ENCODE measurements at places on chromosomes 16 and 17.

- DNase-seq = no peak
These were observed 231.5 kb upstream of the ZFHX3 start for GRCh38 chr16:73279451-73279850.

DNA sequence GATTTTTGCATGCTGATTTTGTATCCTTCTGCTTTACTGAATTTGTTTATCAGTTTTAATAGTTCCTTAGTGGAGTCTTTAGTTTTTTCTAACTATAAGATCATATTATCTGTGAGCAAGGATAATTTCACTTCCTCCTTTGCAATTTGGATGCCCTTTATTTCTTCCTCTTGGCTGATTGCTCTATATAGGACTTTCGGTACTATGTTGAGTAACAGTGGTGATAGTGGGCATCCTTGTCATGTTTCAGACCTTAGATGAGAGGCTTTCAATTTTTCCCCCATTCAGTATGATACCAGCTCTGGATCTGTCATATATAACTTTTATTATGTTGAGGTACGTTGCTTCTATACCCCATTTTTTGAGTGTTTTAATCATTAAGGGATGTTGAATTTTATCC lies 224.5 kb upstream of the CNTNAP4 start:
- no peak for DNase-seq

DNA sequence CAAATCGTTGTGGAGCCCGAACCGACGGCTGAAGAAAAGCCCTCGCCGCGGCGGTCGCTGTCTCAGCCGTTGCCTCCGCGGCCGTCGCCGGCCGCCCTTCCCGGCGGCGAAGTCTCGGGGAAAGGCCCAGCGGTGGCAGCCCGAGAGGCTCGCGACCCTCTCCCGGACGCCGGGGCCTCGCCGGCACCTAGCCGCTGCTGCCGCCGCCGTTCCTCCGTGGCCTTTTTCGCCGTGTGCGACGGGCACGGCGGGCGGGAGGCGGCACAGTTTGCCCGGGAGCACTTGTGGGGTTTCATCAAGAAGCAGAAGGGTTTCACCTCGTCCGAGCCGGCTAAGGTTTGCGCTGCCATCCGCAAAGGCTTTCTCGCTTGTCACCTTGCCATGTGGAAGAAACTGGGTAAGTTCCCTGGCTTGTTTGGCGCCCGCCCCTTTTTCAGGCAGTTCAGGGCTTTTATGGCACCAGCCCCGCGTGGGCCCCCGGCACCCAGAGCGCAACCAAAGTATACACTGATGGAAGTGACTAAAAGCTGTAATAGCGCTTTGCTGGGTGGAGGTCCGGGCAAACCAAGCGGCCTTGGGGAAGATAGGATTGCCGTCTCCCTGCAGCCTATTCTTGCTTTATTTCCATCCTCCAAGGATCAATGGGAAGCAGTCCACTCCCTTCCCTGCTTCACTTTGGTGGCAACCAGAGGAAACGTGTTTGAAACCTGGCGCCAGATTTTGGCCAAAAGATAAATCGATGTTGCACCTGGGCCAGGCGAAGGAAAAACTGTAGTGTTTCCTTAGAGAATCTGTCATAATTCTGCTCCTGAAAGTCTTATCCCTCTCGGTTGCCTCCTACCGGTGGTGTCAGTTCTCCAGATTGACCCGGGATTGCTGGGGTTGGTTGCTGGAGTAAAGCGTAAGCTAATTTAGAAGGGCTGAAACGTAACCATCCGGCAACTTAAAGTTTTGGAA lies 775 bp downstream of the PPM1D start:
- peak; percentile 88 for DNase-seq

DNA sequence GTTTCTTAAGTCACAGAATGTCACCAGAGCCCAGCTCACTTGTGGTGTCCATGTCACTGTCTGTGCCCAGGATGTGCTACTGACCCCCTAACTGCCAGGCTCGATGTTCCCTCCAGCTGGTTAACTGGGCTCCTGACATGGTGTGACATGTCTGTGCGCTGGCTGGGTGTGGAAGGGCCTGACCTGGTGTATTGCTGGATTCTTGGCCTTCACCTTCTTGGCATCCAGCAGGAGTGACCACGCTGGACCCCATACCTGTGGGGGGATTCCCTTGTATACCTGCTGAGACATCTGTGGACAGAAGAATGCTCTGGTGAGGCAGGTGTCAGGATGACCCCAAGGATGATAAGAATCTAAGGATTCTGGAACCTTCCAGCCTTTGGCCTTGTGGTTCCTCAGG lies 1690.1 kb downstream of the TP53TG3F start:
- no peak for DNase-seq

- no peak for DNase-seq
These were observed 4.7 kb downstream of the CDC42EP4 start for GRCh38 chr17:73307130-73307529.

GRCh38 chr17:37490638-37491614 lies 1.2 kb downstream of the DUSP14 start:
- no peak for DNase-seq

DNA sequence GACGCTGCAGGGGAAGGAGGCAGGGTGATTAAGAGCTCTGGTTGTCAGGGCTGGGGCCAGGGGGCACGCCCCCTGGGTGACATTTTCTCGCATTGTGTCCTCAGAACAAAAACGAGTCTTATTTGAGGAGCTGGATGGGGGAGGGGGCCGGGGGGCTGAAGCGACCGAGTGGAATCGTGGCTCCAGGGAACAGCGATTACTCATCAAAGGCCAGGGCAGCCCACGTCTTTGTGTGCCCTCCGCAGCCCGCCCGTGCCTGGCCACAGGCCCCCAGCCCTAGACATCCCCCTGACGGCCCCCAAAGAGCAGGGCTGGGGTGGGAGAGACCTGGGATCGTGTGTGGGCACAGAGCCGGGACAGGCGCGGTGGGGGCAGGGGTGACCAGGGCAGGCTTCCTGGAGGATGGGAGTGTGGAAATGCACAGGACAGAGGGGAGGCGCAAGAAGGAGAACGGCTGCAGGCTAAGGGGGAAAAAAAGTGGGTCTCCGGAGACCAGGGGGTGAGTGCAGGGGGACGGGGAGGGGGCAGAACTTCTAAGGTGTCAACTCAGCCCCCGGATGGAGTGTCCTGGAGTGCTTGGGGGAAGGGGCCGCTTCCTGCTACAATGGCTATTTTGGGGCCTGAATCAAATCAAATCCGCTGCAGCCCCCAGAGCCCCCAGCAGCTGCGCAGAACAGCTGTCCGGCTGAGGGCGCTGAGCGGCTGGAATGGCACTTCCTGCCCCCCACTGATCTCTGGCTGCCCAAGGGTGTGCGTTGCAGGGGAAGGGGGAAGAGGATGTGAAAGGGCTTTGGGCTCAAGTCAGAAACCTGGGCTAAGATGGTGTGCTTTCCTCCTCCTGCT lies 24.0 kb upstream of the PHB1 start:
- no peak for DNase-seq

GRCh38 chr17:28545787-28546415 lies 6.5 kb downstream of the UNC119 start:
- no peak for DNase-seq

GRCh38 chr17:15945527-15946191 lies 729 bp downstream of the ADORA2B start:
- no peak for DNase-seq

- DNase-seq = no peak
These were observed 302.4 kb upstream of the N4BP1 start for GRCh38 chr16:48912360-48912759.

DNA sequence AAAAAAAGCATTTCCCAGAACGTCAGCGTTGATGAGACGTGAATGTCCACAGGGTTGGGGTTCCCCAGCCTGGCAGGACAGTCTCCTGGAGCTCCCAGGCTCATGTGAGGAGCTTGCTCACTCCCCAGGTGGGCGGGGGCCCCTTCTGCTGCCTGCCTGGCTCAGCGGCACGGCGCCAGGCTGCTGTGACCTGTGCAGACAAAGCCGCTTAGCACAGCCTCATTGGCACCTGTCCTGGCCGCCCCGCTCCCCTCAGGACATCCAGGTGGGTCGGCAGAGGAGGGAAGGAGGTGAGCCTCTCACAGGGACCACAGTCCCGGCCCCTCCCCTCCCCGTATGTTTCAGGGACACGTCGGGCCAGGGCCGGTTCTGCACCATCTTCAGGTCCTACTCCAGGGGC lies 12.9 kb upstream of the WFIKKN1 start:
- DNase-seq = peak; percentile 75

DNA sequence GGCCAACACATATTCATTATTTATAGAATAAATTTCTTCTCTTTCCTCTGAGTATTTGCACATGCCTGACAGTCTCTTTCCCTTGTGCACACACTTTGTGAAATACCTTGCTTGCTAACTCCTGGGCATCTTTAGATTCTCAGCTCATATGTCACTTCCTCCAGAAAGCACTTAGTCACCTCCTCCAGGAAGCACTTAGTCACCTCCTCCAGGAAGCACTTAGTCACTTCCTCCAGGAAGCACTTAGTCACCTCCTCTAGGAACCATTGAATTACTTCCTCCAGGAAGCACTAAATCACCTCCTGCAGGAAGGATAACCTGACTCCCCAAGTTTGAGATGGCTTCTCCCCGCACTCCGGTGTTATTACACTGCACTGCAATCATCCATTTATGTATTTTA lies 462.5 kb upstream of the EEF2KMT start:
- DNase-seq = no peak

GRCh38 chr16:24685539-24686432 lies 43.7 kb upstream of the TNRC6A start:
- DNase-seq = no peak

GRCh38 chr16:31090540-31090939 lies 1.8 kb upstream of the PRSS53 start:
- DNase-seq = no peak

DNA sequence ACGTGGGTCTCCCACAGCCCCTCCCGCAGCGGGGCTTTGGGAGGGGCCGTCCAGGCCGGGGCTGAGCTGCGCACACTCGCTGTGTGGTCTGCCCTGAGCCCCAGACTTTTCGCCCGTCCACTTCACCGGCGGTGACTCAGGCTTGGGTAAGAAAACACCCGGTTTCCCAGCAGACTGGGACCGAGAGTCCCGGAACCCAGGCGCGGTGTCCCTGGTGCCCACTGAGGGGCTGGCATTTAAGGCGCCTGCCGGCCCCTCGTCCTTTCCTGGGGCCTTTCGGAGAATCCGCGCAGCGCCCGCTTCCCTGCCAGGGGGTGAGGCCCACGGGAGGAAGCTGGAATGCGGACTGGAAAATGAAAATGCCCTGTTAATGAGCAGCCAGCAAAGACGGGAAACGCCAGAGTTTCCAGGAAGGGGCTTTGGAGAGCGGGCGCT lies 100.3 kb downstream of the C16orf95 start:
- DNase-seq = no peak

DNA sequence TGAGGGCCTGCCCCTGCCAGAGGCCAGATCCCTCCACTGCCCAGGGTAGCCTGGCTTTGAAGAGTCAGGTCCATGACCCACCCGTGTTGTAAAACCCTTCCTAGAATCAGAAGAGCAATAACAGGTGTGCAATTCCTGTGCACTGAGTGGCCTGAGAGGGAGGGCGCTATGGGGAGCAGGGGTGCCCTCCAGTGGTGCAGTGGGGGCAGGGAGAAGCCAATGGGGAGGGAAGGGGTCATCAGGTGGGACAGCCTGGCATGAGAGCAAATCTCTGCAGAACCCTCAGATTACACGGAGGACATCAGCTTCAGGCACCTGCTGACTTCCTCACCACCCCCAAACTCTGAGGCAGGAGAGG lies 72.9 kb upstream of the ZNF469 start:
- DNase-seq = peak; percentile 31

DNA sequence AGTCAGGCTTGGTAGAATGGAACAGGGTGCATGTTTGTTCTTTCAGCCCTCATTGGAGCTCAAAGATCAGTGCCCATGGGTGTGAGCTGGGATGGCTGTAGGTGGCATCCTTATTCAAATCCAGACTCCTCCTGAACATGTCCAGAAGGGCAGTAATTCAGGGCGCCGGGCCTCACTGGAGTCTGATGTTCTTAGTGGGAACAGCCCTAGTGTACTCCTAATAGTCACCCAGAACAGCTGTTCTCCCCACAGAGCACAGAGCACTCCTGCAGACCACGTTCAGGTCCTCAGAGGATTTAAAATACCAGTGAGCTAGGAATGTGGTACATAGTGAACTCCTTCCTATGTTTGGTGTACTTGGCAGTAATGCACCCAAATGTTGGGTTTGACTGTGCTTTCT lies 96.2 kb downstream of the BANP start:
- no peak for DNase-seq

- no peak for DNase-seq
These were observed 3.5 kb upstream of the B9D1 start for GRCh38 chr17:19365833-19366636.

DNA sequence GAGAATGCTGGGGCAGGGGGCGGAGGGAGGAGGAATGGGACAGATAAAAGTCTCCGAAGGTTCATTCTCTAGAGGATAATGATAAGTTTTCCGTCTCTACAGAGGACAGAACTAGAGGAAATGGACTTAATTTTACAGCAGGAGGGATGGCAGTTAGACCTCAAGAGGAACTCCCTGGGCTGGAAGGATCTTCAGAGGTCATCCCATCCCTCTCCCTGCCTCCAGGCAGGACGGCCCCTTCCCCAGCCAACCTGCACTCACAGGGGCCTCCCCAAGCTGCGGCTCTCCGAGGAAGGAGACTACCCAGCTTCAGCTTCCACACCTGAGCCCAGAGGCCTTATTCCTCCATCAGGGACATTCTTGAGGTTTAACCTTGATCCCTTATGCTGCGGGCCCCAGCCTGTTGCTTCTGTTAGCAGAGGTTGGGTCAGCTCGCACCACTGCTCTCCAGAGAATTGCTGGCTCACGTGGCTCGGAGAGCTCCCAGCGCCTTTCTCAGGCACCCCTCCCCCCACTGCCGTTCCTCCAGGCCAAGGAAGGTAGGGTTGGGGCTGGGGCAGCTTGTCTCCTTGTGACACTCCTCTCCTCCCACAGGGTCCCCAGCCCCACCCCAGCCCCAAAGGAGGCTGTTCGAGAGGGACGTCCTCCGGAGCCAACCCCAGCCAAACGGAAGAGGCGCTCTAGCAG lies 8.5 kb downstream of the ELOB start:
- no peak for DNase-seq

- peak; percentile 78 for DNase-seq
These were observed at the start of gene RPRML for GRCh38 chr17:46979147-46979863. RPRML (minus strand) TSS chr17:46979253; CDS start chr17:46979007, 246 bp downstream.

- DNase-seq = no peak
These were observed 26.3 kb upstream of the HS3ST2 start for GRCh38 chr16:22787466-22788192.

DNA sequence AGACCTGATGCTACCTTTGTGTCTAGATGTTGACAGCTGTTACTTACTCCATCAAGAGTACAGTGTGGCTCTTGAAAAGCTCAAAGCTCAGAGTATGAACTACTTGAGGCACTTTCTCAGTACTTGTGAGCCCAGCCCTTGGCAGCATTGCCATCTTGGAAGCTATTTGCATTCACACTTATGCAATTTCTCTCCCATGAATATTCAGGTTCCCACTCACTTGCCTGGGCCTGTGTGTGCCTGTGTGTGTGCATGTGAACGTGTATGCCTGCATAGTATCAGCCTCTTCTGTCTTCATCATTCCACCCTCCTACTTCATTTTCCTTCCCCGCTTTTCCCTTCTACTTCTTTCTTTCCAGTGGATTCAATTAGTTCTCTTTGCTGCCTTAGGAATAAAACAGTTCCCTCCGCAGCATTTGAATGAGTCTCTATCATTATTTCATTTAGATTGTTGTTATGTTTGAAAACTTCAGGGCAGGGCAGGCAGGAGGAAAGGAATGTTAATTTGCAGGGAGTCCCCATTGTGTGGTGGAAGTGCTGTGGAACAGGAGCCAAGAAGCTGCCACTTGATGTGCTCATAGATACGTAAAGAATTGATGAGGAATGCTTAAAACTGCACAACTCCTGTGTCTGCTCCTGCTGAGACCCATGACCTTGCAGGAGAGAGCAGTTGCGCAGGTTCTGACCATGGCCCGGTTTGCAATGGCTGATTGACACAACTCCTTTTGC lies 58.9 kb downstream of the HS3ST4 start:
- DNase-seq = no peak

Data from WERI-Rb-1 (cell line).